Muscle of leg (tissue), 16 donors: ENCODE measurements at places on chromosomes 16 and 17.
A peak's percentile ranks its signal among the peaks of the same experiment; 100 is the strongest.

- DNase-seq, result peak; percentile 79
These were observed 20.3 kb downstream of the HSD11B2 start for GRCh38 chr16:67451061-67451703.

GRCh38 chr17:45780921-45781320, 3.2 kb upstream of the CRHR1 start:
- DNase-seq, result no peak

DNA sequence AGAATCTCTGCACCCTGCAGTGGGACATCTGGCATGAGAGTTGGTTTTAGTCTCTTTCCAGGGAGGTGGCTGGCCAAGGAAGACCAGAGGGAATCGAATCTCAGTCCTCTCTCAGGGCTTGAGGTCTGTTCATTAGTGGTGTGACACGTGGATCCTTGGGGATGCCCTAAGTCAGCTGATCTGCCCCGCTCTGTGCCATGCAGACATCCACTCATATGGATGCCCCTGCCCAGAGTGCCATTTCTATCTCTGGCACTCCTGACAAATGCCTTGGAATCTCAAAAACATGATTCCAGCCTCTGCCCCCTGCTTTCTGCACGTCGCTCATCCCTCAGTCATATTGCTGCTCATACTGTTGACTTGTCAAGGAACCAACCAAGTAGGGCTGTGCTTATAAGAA, 38.8 kb downstream of the WSCD1 start:
- no peak for DNase-seq

- DNase-seq, result peak; percentile 23
These were observed 54.3 kb downstream of the MYH13 start for GRCh38 chr17:10318535-10318934.
